ENCODE measurements at places on chromosomes 16 and 17. TPM values are rescaled to one million over a fixed set of nuclear protein-coding genes. Genes with fewer than 3 reads are reported as not detected.

The C1QTNF8 gene
- total RNA-seq = not detected

DNA sequence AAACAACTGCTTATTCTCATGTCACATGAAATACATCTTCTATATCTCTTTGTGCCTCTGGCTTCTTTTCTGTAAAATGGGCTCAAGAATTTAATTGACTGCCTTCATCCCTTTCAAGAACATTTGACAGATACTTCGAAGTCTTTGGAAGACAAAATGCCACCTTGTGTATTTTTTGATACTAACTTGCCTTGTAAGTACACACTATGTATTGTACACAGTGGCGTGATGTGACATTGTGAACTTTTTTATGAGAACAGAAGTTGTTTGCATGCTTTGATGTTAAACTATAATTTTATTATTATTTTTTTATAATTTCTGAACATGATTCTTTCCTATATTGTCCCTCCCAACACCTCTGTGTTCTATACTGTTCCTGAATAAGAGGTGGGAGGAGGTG, 73.7 kb downstream of the MAP2K4 start:
- H3K4me1 ChIP-seq = peaks cover 6% of the 10 kb centered on the region
- H3K4me3 ChIP-seq = no peak overlapping the region
- no peaks in the 10 kb centered on the region for H3K27me3 ChIP-seq
- DNase-seq = no peak

DNA sequence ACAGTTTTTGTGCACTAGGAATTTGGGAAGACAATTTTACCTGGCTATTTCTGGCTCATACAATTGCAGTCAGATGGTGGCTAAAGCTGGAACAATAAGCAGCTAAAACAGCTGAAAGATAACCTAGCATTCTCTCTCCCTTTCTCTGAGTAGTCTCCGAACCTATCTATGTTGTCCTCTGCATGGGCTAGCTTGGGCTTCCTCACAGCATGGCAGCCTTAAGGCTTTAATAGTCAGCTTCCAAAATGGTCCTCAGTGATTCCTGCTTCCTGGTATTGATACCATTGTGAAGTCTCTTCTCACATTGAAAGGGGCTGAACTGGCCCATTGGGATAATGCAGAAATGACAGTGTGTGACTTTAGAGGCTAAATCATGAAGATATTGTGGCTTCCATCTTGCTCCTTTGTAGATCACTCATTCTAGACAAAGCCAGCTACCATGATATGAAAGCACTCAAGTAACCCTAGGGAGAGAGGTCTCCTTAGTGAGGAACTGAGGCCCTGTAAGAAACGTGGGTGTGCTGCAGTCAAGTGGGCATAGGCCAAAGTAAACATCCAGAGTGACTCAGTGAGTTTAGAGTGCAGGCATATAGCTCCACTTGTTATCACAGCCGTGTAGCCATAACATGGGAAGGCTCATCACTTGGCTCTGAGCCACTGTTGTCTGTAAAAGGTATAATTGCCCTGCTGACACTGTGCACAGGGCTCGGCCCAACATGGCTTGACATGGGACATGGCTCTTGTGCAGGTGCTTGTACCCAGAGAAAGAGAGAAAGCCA, 5.5 kb upstream of the VKORC1 start:
- no peaks in the 10 kb centered on the region for H3K36me3 ChIP-seq
- H3K27ac ChIP-seq = no peak overlapping the region
- H3K4me3 ChIP-seq = no peak overlapping the region
- peaks cover 1% of the 10 kb centered on the region for H3K27me3 ChIP-seq

DNA sequence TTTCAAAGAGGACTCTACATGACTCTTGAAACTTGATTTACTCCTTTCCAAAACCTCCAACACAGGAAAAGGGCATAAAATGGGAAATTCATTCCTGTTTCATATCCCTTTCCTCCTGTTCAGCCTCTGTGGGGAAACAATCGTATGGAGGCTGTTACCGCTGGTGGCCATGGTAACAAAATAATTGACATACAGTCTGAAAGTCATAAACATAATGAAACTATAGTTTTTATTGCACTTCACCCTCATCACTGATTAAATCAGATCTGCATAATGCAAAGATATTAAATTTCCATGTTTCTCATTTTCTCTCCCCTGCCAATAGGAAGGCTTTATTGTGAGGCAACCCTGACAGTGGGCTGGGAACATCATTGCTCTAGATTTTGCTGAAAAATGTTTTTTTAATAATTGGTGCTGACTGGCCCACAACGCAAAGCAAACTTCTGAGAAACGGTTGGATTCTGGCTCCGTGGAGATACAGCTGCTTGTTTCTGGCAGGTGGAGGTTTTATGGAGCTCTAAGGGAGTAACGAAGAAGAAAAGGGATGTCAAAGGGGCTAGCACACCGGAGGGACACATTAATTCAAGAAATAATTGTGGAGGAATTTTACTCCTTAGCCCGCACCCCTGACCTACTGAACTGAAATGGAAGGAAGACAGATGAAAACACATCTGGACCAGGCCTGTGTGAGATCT, 154.2 kb upstream of the SHISA6 start:
- H3K4me1 ChIP-seq = no peaks in the 10 kb centered on the region
- H3K4me3 ChIP-seq = no peak overlapping the region
- H3K27ac ChIP-seq = no peak overlapping the region
- no peaks in the 10 kb centered on the region for H3K36me3 ChIP-seq
- no peak for DNase-seq
